CD4-positive, alpha-beta T cell treated with Interleukin-10 for 1 hour (primary cell): ENCODE measurements at places on chromosomes 1 and 21.

DNA sequence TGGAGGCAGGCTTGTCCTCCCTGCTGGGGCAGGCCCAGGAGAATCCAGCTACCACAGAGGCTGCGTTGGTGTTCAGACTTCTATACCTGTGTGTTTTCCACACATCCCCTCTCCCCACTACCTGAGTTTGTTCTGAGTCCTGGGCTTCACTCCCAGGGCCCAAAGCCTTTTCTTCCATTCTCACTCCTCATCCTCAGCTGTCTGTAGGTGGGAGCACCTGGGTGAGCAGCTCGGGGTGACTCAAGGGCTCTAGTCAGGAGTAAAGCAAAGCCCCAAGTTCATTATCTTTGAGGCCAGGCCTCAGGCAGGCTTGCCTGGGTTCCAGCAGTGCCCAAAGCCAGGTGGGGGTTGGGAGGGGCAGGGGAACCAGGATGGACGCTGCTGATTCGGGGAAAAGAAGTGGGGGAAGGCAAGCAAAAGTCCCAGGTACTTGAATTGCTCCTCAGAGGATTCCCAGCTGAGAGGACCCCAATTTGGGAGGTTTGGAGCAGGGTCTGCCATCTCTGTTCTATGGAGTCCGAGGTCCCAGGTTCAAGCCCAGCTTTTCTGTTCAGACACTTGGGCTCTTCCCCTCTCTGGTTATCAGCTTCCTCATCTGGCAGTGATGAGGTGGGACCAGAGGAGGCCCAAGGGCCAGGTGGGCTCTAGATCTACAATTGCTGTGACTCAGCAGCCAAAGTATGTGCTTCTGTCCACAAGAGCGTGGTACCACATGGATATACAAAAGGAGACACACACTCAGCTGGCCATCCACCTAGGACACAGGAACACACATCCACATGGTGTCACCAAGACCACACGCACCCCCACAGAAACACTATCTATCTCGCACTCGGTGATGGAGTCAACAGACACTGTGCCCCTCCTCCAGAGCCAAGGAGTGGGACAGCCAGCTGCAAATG lies 5.8 kb upstream of the PTPN7 start:
- DNase-seq: no peak

- no peak for DNase-seq
These were observed at the start of gene GPR61 for GRCh38 chr1:109539676-109540075. GPR61 (plus strand) TSS chr1:109539872; CDS start chr1:109543023, 3,151 bp downstream.

DNA sequence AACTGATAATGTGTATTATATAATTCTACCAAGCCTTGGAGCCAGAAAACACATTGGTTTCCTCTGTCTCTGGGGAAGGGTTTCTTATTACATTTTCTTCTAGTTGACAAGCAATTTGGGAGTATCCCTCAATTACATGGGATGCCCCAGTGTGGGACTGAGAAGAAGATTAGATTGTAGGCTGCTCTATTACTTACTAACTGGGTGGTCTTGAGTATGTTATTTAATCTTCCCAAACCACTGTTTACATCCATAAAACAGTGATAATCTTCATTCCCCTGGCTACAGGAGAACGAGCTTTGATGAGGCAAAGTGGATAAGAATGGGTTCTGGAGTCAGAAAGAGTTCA lies 105.8 kb downstream of the TSEN15 start:
- DNase-seq: no peak

GRCh38 chr21:34144224-34144623 lies 70.8 kb downstream of the MRPS6 start:
- no peak for DNase-seq

GRCh38 chr1:172069534-172069933 lies 228.2 kb downstream of the DNM3 start:
- no peak for DNase-seq

GRCh38 chr21:27301220-27301619 lies 334.3 kb upstream of the ADAMTS5 start:
- DNase-seq: no peak

- no peak for DNase-seq
These were observed 297.6 kb downstream of the TTLL7 start for GRCh38 chr1:83701355-83701754.

- DNase-seq: peak; percentile 64
These were observed 145.5 kb downstream of the TIAM1 start for GRCh38 chr21:31198575-31198974.

DNA sequence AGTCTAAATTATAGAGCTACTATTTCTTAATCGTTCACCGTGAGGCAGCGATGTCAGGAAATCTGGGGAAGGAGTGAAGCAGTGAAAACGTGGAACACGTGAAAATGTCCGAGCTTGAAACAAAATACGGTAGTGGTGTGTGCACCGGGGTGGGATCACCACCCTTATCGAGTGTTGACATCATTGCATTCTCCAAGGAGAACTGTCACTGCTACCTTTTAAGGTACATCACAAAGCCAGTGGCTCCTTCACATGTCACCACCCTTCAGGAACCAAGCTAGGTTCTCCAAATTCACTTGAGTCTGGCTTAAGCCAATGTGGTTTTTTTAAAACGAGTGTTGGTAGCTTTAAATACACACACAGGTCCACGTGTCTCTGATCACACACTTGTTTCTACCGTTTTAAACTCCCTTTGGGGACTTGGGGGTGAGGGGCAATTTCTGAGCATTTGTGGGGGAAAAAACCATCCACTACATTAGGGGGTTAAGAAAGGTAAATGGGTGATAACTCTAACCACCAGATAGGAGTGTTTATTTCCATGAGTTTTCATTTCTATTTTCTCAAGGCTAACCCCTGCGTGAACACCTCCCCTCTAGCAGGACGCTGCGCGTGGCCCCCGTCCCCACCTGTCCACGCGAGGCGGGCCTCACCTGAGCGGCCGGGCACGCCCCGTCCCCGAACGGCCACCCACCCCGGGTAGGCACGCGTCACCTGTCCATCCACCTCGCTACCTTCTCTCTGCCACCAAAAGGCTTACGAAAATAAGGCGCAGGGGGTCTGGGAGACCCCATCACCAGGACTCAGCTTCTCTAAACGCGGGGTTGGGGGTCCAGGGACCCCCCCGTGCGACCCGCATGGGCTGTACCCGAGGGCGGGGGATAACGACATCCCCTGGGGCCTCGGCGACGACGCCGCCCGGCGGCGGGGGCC lies 978 bp downstream of the PRDM15 start:
- peak; percentile 33 for DNase-seq

DNA sequence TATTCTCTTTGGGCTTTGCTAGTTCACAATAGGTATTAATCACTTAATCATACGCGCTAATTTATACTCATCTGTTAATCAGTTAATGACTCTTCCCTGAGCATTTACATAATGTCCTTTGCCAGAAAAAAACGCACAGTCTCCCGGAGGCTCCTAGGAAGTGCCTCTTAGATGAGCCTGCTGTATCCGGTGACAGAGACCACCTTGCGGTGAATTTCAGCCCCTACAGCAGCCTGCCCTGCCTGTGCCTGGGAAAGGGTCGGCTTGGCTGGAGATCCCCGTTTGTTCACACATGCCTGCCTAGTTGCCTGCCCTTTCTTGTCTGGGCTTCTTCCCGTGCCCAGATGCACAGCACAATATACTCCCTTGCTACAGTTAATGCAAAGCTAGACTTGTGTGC lies 152.9 kb downstream of the ZBTB18 start:
- DNase-seq: no peak
